ENCODE measurements at places on chromosomes 5 and 9. TPM values are rescaled to one million over a fixed set of nuclear protein-coding genes. Genes with fewer than 3 reads are reported as not detected.

DNA sequence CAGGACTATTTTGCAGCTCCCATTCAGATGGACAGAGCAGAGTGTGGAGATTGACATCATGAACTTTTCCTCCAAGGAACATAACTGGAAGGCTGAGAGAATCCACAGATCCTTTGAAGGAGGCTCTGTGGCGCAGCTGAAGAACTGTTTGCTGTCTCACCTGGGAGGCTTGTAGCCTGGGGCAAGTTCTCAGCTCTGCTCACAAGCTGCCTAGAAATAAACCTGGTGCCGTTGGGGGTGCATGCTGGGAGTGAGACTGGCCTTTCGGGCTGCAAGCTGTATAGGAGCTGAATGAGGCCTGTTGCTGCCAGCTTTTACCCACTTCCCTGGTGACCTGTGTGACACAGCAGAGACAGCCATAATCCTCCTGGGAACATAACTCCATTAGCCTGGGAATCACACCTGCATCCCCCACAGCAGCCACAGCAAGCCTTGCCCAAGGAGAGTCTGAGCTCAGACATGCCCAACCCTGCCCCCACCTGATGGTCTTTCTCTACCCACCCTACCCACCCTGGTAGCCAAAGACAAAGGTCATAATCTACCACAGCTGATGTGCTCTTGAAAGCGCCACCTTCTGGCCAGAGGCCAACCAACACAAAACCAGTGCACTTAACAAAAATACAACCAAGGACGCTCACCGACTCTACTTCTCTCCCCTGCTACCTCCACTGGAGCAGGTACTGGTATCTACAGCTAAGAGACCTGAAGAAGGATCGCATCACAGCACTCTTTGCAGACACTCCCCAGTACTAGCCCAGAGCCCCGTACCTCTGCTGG is 205.1 kb upstream of the MRPS30 start:
- DNase-seq, result no peak

DNA sequence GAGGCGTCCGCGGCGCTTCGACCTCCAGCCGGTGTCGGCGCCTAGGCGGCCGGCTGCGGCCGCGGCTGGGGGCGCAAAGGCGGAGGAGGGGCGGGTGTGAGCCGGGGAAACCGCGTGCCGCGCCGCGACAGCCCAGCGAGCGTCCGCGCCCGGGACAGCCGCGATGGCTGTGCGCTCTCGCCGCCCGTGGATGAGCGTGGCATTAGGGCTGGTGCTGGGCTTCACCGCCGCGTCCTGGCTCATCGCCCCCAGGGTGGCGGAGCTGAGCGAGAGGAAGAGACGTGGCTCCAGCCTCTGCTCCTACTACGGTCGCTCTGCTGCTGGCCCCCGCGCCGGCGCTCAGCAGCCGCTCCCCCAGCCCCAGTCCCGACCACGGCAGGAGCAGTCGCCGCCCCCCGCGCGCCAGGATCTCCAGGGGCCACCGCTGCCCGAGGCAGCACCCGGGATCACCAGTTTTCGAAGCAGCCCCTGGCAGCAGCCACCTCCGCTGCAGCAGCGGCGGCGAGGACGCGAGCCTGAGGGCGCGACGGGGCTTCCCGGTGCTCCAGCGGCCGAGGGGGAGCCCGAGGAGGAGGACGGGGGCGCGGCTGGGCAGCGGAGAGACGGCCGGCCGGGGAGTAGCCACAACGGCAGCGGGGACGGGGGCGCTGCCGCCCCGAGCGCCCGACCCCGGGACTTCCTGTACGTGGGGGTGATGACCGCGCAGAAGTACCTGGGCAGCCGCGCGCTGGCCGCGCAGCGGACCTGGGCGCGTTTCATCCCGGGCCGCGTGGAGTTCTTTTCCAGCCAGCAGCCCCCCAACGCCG is 605 bp downstream of the CHSY3 start:
- peak; percentile 48 for DNase-seq

DNA sequence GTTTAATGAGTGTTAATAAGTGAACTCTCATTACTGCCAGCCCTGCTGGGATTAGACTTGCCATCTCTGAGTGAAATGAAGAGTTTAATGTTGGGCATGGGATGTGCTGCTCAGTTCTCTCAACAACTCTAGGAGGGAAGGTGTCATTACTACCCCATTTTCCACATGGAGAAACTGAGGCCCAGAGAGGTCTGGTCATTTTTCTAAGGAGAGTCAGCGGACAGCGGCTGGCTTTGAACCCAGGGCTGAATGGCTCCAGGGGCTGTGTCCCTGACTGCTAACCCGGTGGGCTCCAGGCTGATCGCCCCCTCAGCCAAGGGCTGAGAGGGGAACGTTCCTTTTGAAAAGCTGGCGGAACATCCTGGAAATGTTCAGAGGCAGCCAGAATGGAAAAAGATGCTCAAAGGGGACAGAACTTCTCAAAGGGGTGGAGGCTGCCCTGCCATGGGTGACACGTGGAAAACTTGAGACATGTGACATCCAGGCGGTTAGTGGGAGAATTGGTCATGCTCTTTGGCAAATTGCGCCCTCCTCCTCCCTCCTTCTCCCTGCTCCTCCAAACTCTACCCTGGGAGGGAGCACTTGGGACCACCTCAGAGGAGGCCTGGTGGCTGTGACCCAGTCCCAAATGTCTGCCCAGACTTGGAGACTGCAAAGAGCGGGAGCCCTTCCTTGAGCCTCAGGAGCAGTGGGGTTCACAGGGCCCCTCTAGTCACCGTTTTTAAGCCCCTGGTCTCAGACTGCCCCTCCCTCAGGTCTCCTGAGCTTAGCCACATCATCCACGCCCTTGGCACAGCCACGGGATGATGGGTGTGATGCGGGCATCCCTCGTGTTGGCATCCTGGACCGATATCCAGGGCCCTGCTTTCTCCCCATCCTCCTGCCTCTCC is 28.7 kb downstream of the DNM1 start:
- DNase-seq, result peak; percentile 82

DNA sequence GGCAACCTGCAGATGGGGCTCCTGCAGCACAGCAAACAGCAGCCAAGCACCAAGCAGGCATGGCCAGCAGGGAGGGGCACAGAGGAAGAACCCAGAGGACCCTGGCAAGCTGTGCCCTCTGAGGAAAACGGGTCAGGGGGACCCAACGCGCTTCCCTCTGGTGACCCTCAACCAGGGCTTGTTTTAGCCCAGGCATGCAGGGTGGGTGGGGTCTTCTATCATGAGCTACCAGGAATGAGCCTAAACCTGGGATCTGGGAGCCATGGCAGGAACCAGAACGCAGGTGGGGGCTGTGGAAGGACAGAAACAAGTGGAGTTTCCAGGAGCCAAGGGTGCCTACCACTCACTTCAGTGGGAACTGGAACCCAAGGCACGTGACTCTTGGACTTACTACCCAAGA is 20.9 kb downstream of the IPPK start:
- no peak for DNase-seq

GRCh38 chr9:82164159-82164558 is 175.6 kb downstream of the SPATA31D1 start:
- no peak for DNase-seq

The PCBD2 gene
- 7.4 TPM for polyA plus RNA-seq

The SLC45A2 gene
- 0.36 TPM for polyA plus RNA-seq

The RNF183 gene
- 0.13 TPM for polyA plus RNA-seq

The TAF11L10 gene
- not detected for polyA plus RNA-seq
